ENCODE measurements at places on chromosomes 5 and 9.

- DNase-seq = no peak
Observed at GRCh38 chr9:109117856-109118807, 1.6 kb downstream of the TMEM245 start.

- DNase-seq = no peak
Observed at GRCh38 chr5:176836811-176837706, 26.7 kb downstream of the UNC5A start.

DNA sequence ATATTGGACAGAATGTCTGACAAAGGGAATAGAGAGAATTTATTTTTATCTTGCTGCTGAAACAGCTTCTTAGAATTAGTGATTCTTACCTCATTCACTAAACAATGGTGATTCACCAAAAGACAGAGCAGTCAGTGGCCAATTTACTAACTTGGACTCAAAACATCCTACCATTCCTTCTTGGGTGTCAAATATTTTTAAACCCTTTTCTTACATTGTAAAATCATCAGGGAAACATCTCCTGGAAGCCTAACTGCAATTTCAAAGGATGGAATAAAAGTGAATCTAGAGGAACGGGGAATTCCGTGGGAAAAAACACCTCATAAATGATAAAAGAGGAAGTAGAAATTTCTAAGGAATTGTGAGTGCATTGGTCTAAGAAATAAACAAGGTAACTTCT is 97.7 kb downstream of the LHFPL2 start:
- no peak for DNase-seq

- no peak for DNase-seq
Observed at GRCh38 chr9:110455860-110456259, 118.2 kb upstream of the TXNDC8 start.

GRCh38 chr5:152514827-152515397 is 109.8 kb upstream of the NMUR2 start:
- DNase-seq = no peak

- no peak for DNase-seq
Observed at GRCh38 chr5:80127116-80127552, 92.0 kb downstream of the THBS4 start.

DNA sequence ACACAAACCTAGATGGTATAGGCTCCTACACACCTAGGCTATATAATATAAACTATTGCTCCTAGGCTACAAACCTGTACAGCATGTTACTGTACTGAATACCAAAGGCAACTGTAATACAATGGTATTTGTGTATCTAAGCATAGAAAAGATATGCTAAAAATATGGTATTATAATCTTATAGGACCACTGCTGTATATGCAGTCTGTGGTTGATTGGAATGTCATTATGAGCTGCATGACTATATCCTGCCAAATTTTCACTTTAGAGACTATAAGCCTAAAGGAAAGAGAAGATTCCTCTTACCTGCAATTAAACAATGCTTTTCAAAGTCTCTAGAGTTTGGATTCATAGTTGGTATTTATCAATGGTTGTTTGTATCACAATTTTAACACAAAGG is 24.7 kb upstream of the ACOT12 start:
- DNase-seq = no peak

All from skin of body (tissue), 3 donors.